ENCODE measurements at places on chromosomes 5 and 9.

GRCh38 chr5:172383191-172383802 is 71.0 kb downstream of the SH3PXD2B start:
- DNase-seq: no peak

GRCh38 chr5:121913418-121913817 is 48.4 kb upstream of the SRFBP1 start:
- DNase-seq: no peak

- no peak for DNase-seq
Observed at GRCh38 chr5:147557876-147558745, 48.2 kb upstream of the DPYSL3 start.

GRCh38 chr5:146158255-146158654 is 24.2 kb downstream of the LARS1 start:
- no peak for DNase-seq

GRCh38 chr9:81266674-81267073 is 422.7 kb downstream of the TLE1 start:
- DNase-seq: no peak

DNA sequence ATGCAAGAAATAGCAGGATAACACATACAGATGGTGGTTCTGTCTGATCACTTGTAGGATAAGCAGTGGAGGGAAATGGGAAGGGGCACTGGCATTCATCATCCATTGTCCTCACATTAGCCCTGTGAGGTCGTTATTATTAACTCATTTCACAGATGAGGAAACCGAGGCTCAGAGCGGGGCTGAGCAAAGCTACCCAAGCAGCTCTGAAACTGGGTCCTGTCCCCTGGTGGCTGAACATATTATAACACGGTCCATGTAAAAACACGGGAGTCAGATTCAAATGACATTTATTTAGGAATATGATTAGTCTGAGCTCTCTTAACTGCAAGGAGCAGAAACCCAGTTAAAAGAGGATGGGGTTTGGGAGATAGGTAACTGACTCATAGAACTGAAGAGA is 43.1 kb downstream of the HRH2 start:
- no peak for DNase-seq

GRCh38 chr5:11918463-11919045 is 14.3 kb upstream of the CTNND2 start:
- DNase-seq: no peak

DNA sequence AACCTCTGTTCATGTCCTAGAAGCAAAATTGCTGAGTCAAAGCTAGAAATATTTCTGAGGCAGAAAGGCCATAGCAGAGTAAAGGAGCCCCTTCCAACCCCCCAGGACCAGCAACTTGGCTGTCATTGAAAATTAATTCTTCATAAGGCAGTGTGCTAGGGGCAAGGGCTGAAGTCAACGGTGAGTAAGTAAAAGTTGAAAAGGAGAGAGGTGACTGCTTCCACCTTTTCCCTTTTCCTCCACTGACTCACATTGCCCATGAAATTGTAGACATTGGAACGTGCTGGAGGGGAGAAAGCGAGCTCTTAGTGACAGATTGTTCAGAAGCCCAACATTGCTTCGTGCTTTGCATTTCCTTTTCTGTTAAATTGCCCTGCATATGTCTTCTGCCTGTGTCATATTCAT is 19.1 kb downstream of the GLRA1 start:
- DNase-seq: no peak

- no peak for DNase-seq
Observed at GRCh38 chr9:126514037-126514821, 99.5 kb upstream of the LMX1B start.
